ENCODE measurements at places on chromosomes 11 and 22.

GRCh38 chr11:127058524-127058923, 58.0 kb upstream of the KIRREL3 start:
- DNase-seq, result no peak

GRCh38 chr11:15618583-15619032, 503.9 kb downstream of the INSC start:
- no peak for DNase-seq

GRCh38 chr22:25777870-25778269, 35.9 kb downstream of the MYO18B start:
- DNase-seq, result no peak

DNA sequence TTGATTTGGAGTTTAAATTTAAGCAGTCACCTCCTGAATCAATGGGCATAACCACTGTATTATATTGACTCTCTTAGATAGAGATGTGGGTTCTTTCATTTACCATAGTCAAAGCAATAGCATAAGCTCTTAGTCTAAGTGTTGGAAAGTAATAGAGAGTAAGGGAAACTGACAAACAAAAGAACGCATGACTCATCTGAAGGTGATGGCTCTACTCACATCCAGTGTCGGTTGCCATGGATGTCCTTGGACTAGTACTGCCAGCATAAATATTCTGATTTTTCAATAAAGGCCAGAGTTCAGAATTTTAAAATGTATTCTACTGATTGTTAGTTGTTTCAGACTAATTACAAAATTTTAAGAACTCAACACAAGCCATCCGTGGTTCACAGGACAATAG, 444.9 kb upstream of the DDI1 start:
- no peak for DNase-seq
